ENCODE measurements at places on chromosomes 6 and 20.

- DNase-seq, result no peak
Observed at GRCh38 chr20:48984575-48985219, 61.4 kb upstream of the CSE1L start.

DNA sequence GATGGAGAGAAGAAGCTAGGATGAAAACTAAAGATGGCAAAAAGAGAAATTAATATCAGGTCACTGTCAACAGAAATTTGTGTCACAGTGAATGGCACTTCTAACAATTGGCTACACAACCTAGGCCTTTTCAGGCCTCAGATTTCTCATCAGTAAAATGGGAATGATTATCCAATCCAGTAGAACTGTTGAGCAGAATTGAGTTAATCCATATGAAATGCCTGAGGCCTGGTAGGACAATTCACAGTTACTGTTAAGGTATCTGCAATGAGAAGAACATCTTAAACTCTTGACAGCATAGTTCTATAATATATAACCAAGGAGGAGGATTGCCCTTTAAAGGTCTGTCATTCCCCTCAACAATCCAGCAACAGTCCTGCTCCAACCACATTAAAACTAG is 217.9 kb upstream of the ZNF217 start:
- DNase-seq, result no peak

GRCh38 chr6:12363651-12364381 is 73.7 kb downstream of the EDN1 start:
- DNase-seq, result no peak

DNA sequence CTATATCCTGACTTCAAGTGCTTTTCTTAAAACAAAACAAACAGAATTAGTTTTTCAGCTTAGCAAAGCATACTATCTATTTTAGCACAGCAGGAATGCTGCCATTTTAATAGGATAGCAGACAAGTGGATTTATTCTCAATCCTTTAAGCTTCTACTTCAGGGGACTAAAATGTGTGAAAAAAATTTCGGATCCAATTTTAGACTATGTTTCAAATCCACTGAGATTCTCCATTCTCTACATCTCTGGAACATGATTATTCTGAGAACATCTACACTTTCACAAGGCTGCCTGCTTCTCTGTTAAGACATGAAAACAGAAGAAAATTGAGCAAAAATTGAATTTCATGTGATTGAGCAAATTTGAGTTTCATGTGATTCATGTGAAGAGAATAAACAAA is 1321.3 kb downstream of the HACE1 start:
- DNase-seq, result no peak

DNA sequence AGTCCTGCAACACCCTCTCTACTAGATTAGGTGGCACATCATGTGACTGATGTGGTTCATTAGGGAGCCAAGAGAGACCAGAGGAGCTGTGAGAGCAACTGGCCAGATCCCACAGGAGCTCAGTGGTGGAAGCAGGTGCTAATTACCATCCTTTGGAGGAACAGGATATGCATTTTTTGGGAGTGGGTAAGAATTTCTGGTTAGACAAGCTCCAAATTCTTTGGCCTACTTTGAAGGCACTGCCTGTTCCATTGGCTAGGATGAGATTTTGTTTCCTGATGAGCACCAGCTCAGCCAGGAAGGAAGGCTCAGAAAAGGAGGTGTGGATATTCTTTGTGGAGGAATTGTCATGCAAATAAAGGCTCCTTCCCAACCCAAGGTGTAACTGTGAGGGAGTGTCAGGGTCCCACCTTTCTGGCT is 130.3 kb upstream of the BMP2 start:
- no peak for DNase-seq
